ENCODE measurements at places on chromosomes 16 and 17. TPM values are rescaled to one million over a fixed set of nuclear protein-coding genes. Genes with fewer than 3 reads are reported as not detected.
A peak's percentile ranks its signal among the peaks of the same experiment; 100 is the strongest.

DNA sequence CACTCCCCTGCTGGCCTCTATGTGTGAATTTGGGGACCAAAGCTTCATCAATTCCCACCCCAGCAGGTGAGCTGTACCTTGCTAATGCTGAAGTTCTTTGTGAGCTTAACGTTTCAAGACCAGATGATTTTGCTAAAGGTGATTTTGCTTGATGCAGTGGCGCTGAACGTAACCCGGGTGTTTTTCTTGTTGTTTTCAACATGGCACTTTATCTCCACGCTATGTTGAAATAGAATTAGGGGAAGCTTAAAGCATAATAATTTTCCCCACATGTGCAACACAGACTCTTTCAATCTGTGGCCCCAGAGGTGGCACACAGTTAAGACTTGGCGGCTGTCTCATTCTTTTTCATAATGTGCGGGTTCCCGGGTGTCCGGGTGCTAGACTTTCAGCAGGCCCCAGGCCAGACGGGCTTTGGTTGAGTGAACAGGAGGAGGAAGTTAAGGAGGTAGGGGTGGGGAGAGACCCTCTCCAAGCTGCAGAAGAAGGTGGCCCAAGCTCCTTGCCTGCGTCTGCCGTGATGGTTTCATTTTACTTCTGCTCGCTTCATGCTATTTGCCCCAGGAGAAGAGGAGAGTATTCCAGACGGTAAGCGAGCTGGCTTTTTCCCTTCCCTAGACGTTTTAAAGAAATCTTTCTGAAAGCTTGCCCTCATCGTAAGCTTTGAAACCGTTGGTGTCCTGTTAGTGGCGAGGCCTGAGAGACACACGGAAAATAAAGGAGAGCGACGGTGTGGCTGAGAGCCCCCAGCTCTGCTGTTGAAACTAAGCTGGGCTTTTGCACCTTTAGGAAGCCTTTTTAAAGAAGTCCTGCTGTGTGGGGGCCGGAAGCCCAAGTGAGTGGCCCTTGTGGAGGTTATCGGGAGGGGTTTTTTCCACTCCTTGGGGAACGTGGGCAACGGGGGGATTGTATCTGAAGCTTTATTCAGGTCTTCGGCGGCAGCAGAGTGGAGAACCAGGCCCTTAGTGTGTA, 4.2 kb downstream of the FOXC2 start:
- no peak for DNase-seq

DNA sequence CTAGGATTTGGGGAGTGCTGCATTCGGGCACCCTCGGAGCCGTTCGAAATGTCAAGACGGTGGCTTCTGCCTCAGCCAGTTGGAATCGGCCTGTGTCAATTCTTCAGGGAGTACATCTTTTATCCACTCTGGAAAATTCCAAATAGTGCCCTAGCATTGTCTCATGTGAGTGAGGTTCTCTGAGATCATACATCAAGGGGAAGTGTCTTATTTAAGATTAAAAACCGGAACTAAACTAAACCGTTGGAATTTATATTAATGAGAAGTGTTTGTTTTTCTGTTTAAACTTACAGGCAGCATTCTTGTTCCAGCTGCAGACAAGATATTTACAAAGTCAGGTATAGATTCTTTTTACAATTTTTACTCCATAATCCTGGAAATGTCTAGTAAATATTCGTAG, 56.8 kb downstream of the SLC47A1 start:
- no peak for DNase-seq

- no peak for DNase-seq
Measured at GRCh38 chr16:85961988-85962915, 63.3 kb downstream of the IRF8 start.

DNA sequence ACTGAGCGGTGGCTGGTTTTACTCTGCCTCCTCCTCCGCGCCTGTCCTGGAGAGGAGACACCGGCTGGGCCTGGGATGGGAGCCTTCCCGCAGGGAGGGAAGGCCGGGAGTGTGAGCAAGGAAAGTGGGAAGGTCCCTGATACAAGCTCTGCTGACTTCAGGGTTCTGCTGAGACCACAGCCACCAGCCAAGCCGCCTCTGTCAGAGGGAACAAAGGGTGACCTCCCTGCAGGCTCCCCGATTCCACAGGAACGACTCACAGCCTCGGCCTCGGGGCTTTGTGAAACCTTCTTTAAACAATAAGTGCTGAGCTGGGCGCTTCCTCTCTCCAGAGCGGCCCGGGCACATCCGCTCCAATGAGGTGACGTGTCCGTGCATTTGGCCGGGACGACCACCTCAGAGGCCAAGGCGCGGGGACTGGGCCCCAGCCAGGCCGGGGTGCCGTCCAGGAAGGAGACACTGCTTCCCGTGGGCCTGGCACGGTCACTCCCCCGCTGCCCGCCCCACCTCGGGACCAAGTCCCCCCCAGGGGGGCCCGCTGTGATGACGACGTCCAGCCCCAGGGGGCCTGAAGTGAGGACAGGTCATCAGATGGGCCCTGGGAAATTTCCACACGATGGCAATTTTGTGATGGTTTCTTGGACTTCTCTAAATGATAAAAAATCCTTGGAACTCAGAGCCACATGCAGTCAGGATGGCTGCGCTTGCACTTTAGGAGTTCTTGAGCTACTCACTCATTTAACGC, 11.8 kb upstream of the CIBAR2 start:
- peak; percentile 92 for DNase-seq

GRCh38 chr16:48330841-48331192, 54.4 kb downstream of the SIAH1 start:
- DNase-seq = no peak

KCNH6 gene
- not detected for polyA plus RNA-seq

DNA sequence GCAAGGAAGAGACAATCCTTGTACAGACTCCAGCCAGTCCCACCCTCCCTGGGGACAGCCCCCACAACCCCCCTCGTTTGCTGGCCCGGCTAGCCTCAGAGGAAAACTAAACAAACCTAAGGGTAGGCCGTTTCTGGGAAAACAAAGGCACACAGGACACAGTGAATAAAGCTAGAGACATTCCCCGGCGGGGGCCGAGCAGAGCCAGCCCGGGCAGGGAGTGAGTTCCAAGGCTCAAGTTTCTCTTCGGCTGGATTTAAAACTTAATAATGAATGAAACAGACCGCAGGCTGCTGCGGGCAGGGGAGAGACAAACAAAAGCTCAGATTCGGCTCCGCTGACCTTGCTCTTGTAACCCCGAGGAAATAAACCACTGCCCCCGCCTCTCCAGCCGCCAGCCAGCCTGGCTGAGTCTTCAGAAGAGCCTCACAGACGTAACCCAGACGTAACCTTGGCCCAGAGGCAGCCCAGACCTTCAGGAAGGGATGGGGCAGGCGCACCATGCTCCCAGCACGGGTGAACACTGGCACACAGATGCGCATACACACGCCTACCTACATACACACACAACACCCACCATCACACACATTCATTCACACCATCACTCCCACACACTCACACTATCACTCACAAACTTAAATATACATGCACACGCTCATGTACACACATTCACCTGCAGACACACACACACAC, 216.0 kb downstream of the ZNF423 start:
- DNase-seq = peak; percentile 90

DNA sequence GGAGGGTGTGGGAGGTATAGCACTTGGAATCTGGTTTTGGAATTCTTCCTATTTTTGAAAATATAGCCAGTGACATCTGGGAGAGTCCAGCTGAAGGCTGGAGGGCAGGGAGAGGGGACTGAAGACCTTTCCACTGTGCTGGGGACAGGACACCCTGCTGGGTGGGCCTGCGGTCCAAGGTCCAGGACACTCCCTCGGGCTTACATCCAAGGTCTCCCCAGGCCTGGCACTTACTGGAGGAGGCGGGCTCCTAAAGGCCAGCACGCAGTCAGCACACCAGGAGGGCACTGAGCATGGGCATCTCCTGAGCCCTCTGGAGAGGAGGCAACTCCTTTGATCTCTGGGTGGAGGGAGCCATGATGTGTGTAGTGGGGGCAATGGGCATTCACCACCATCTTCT, 35.5 kb upstream of the ETV4 start:
- DNase-seq = no peak

NOMO2 gene
- 69.6 TPM for polyA plus RNA-seq

TLK2 gene
- polyA plus RNA-seq = 55.5 TPM

DNA sequence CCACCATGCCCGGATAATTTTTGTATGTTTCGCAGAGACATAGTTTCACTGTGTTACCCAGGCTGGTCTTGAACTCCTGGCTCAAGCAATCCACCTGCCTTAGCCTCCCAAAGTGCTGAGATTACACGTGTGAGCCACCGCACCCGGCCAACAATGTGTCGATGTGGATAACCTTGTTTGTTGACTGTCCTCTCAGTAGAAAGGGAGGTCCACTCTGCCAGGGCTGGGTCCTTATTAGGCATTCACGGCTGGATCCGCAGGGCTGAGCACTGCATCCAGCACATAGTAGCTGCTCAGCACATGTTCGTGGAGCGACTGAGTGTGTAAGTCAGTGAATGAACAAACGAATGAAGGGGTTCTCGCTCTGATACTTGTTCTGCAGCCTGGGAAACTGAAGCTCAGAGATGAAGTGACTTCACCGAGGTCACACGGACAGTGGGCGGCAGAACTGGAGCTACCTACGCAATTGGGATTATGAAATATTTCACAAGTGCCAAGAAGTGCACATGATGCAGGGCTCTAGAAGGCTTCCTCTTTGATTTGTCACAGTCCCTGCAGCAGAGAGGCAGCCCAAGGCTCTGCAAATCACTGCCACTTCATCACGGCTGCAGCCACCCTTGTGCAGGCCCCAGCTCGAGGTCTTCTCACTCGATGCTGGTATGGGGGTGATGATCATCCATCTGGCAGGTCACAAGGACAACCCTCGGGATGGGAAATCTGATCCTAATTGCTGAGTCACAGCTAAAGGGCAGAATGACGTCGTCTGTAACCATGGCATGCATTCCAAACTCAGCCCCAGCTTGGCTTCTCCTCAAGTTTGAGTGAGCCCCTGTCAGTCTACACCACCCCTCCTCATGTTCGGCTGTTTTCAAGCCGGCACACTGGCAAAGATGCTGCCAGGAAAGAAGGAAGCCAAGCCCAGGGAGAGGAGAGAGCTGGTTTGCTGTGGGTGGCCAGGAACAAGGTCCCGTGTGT, 28.0 kb upstream of the SNN start:
- DNase-seq = peak; percentile 97

DNAAF8 gene
- 0.84 TPM for polyA plus RNA-seq

SPATA32 gene
- not detected for polyA plus RNA-seq

DNA sequence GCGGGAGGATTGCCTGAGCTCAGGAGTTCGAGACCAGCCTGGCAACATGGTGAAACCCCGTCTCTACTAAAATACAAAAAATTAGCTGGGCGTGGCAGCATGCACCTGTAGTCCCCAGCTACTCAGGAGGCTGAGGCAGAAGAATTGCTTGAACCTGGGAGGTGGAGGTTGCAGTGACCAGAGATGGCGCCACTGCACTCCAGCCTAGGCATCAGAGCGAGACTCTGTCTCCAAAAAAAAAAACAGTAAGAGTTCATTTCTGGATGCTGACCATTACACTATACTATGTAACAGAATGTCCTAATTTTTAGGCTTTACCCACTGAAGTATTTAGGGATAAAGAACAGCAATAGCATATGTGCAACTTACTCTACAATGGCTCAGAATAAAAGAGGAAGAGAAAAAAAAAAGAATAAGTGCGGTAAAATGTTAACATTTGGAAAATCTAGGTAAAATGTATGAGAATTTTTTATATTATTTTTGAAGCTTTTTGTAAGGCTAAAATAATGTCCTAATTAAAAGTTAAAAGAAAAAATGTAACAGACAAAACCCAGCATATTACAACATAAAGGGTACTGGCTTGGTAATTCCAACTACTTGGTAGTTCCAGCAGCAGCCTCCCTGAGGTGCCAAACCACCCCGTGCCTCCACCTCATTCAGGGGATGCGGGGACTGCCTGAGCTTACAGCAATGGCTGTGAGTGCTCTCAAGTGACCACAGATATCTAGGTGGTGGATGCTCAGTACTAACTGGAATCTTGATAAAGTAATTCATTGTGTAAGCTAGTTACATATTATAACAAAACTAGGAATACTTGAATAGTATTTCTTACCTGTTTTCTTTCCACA, 10.9 kb downstream of the COPS3 start:
- no peak for DNase-seq

HLF gene
- polyA plus RNA-seq = 0.69 TPM

CSH2 gene
- polyA plus RNA-seq = not detected

GRCh38 chr17:40551879-40552768, 13.1 kb downstream of the CCR7 start:
- peak; percentile 96 for DNase-seq

DNA sequence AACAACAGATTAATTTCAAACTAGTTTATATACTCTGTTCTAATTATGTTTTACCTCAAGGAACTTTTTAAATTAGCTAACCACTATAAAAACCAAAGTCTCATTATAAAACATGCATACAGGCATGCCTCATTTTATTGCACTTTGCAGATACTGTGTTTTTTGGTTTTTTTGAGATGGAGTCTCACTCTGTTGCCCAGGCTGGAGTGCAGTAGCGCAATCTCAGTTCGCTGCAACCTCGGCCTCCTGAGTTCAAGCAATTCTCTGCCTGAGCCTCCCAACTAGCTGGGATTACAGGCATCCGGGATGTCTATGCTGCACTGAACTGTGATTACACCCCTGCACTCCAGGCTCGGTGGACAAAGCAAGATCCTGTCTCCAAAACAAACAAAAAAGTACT, 8.8 kb upstream of the JPT1 start:
- no peak for DNase-seq

DNA sequence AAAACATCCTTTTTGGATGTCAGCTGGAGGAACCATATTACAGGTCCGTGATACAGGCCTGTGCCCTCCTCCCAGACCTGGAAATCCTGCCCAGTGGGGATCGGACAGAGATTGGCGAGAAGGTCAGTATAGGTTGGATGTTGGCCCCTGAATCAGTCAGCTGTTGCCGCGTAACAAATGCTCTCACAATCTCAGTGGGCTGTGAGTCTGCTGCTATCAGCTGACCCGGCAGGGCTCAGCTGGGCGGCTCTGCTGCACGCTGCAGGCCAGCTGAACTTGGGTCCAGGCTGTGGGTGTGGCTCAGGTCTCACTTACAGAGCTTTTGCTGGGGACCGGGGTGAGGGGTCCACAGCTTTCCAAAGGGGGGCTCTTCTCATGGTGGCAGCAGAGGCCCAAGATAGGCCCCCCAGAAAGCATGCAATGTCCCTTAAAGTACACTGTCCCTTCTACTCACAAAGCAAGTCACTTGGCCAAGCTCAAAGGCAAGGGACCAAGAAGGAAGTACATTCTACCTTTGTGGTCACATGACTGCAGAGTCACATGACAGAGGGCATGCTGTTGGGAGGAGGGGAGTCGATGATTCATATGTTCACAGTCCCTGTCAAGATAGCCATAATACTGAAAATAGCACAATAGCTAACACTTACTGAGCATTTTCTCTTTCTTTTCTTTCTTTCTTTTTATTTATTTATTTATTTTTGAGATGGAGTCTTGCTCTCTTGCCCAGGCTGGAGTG, 134.2 kb downstream of the ABCC1 start:
- peak; percentile 55 for DNase-seq

- DNase-seq = peak; percentile 82
Measured at GRCh38 chr17:77308861-77309726, 168.3 kb downstream of the SEC14L1 start.

MT1M gene
- 8.5 TPM for polyA plus RNA-seq

- DNase-seq = no peak
Measured at GRCh38 chr17:72479113-72479512, 358.3 kb downstream of the SOX9 start.

- DNase-seq = no peak
Measured at GRCh38 chr16:46613352-46613751, 7.8 kb downstream of the SHCBP1 start.

KRTAP9-4 gene
- not detected for polyA plus RNA-seq

- no peak for DNase-seq
Measured at GRCh38 chr17:76135810-76136188, 5.2 kb downstream of the FOXJ1 start.

Data from fibroblast of lung (primary cell).